Activated naive CD8-positive, alpha-beta T cell treated with anti-CD3 and anti-CD28 coated beads for 36 hours (primary cell): ENCODE measurements at places on chromosomes 11 and 22. TPM values are rescaled to one million over a fixed set of nuclear protein-coding genes. Genes with fewer than 3 reads are reported as not detected.

GRCh38 chr11:78446210-78446609, 28.6 kb upstream of the GAB2 start:
- no peak for DNase-seq

The ALDH3B1 gene
- not detected for total RNA-seq

- DNase-seq, result no peak
Measured at GRCh38 chr11:29782447-29782846, 234.4 kb downstream of the KCNA4 start.

The SCGB1A1 gene
- total RNA-seq, result not detected

- no peak for DNase-seq
Measured at GRCh38 chr11:69008737-69009440, 4.2 kb downstream of the MRGPRF start.

- DNase-seq, result no peak
Measured at GRCh38 chr11:86458294-86459001, 83.8 kb downstream of the CCDC81 start.

DNA sequence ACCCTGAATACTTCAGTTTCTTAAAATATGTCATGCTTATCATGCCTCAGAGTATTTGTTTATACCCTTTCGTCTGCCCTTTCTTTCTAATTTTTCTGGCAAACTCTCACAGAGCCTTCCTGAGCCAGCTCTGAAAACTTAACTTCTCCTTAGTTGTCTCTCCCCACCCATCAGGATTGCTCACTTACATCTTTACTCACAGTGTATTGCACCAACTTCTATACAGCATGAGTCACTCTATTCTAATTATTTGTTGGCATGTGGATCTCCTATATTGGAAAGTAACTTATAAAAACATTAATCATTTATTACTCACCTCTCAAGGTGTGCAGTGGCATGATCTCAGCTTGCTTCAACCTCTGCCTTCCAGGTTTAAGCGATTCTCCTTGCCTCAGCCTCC, 114.9 kb downstream of the FANCF start:
- DNase-seq, result no peak

GRCh38 chr22:37545703-37546436, 14.4 kb upstream of the CDC42EP1 start:
- DNase-seq, result no peak

The COA4 gene
- total RNA-seq, result 124 TPM

GRCh38 chr11:1728931-1729691, 21.3 kb downstream of the IFITM10 start:
- DNase-seq, result peak; percentile 34

GRCh38 chr11:130423541-130424142, 4.8 kb downstream of the ADAMTS8 start:
- DNase-seq, result no peak

- DNase-seq, result no peak
Measured at GRCh38 chr22:19554834-19555404, 30.7 kb upstream of the CLDN5 start.

- no peak for DNase-seq
Measured at GRCh38 chr11:126740846-126741245, 259.7 kb downstream of the KIRREL3 start.

The GAL gene
- total RNA-seq, result 7.2 TPM

DNA sequence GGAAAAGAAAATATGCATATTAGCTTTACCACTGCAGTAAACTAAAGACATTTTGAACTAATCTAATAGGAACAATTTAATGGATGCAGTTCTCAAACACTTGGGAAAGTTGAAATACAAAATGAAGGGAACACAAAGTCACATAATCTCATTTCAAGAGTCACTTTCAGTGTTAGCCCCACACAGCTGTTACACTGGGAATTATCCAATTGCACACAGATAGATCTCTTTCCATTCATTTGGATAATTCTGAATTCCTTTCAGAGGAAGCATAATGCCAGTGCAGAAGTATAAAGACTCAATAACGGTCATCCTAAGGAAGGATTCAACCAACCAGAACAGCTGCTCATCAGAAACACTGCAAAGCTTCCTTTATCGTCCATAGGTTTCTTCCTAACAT, 173.3 kb downstream of the GRIA4 start:
- DNase-seq, result no peak

The SLC1A2 gene
- total RNA-seq, result not detected

GRCh38 chr22:48153726-48154125, 1391.3 kb downstream of the TBC1D22A start:
- no peak for DNase-seq

DNA sequence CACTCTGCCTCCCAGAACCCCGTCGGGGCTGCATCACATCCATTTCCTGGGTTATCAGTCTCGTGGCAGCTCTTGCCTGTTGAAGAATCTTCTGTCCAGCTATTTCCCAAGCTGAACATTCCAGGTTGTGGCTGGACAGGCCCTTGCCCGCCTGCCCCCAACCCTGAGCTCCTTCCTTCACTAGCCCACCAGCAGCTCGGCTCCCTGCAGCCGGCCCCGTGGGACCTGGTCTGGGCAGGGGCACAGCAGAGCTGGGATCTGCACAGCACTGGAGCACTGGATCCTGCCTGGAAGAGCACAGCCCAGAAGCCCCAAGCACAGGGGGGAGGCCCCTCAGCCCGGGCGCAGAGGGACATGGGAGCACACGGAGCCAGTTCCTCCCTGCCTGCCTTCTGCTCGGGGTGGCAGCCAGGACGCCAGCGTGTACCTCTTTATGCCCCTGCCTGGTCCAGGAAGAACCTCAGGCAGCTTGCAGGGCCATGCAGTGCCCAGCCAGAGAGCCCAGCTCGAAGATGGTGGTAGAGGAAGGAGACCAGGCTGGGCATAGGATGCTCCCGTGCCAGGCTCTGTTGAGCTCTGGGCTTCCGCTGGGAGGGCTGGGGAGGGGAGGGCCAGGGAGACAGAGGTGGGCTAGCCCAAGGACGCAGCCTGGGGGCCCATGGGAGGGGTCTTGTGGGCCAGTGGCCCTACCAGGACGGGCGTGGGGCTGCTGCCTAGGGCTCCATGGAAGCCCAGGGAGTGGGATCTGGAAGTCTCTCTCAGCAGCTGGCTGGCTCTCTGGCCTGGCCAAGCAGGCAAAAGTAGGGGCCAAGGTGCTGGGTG, 16.6 kb upstream of the GNB1L start:
- DNase-seq, result no peak

DNA sequence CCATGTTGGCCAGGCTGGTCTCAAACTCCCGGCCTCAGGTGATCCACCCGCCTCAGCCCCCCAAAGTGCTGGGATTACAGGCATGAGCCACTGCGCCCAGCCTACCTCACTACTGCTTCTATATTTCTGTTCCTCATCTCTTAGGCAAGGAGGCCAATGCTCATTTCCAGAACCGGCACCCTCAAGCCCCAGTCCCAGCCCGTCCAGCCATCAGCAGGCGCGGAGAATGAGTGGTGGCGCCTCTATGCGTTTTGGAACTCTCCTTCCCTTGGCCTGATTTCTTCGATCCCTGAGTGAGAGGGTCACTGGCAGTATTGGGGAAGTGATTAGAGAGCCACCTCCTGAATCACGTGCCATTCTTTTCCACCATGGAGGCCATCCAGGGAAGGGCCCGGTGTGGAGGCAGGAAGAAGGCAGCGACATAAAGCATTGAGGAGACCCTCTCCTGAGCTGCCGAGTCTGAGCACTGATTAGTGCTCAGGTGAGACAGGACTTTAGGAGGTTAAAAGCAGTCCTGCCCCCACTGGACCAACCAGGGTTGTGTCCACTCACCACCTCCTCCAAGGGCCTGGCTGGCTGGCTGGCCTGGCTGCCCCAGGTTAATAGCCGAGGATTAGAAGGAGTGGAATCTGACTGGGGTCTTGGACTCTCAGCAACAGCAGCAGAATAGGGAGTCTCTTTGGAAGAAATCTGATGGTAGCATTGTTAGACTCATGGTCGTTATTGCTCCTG, 8.7 kb downstream of the GRIK4 start:
- DNase-seq, result no peak

The TREH gene
- total RNA-seq, result not detected

The IGF2 gene
- 0.06 TPM for total RNA-seq

The KDM4D gene
- total RNA-seq, result 2.8 TPM

The KRTAP5-9 gene
- total RNA-seq, result not detected

DNA sequence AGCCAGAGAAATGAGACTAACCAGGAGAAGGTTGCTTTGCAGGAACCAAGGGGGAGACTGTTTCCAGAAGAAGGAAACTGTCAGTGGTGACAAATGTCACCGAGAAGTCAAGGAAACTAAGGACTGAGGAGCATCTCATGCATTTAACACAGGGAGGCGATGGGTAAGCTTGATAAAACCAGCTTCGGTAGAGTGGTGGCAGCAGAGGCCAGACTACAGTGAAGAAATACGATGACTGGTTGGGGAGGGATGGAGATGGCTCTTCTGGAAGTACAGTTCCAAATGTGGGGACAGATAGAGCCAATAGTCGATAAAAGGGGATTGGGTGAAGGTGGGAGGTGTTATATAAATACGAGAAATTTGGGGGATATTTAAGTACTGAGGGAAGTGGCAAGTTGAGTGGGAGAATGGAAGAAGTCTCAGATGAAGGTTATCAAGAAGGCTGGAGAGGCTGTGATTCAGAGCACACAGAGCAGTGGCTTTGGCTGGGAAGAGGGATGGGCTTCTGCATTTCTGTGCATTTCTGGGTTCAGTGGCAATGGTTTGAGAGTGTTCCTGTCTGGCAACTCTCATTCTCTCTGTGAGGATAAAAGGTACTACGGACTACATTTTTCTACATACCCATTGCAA, 29.2 kb downstream of the SC5D start:
- no peak for DNase-seq

GRCh38 chr11:63791495-63792167, 21.6 kb upstream of the SPINDOC start:
- DNase-seq, result no peak

The CRACR2B gene
- 0.76 TPM for total RNA-seq

The A4GALT gene
- not detected for total RNA-seq

DNA sequence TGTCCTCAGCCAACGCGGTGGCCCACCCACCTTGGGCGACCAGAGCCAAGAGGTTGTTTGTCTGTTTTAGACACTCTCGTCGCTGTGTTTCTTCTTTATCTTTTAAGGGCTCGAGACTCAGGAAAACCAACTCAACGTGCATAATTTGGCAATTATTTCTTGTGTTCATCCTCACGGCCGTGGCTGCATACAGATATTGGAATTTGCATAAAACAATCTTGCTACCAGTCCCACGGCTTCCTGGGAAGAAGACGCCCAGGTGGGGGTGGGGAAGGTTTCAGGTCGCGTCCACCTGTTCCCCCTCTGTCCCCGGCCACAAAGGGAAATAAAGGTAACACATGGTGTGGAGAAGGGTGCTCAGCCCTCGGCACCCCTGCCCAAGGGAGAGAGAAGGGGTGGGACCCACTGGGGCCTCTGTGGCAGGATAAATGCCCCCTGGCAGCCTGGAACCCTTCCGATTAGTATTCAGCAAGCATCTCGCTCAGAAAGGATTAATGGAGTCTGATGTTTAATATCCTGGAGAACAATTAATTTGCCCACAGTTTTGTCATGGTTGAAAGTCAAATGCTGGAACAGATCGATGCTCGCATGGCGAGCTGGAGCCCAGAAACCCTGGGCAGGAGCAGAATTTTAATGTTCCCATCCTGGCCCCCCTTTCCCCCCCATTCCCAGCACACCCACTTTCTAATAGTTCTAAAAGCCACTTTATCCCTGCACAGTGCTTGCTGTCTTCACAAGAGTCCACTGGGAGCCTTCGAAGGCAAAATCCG, 359.7 kb downstream of the MN1 start:
- no peak for DNase-seq
